WTC11 (cell line): ENCODE measurements at places on chromosomes 7 and 10. TPM values are rescaled to one million over a fixed set of nuclear protein-coding genes. Genes with fewer than 3 reads are reported as not detected.
A peak's percentile ranks its signal among the peaks of the same experiment; 100 is the strongest.

Gene ZNF488
- 7.1 to 8.7 TPM (median 8.0 TPM) in 3 replicates for total RNA-seq

Gene ABCC2
- total RNA-seq, result 0.53 to 0.87 TPM (median 0.57 TPM) in 3 replicates

DNA sequence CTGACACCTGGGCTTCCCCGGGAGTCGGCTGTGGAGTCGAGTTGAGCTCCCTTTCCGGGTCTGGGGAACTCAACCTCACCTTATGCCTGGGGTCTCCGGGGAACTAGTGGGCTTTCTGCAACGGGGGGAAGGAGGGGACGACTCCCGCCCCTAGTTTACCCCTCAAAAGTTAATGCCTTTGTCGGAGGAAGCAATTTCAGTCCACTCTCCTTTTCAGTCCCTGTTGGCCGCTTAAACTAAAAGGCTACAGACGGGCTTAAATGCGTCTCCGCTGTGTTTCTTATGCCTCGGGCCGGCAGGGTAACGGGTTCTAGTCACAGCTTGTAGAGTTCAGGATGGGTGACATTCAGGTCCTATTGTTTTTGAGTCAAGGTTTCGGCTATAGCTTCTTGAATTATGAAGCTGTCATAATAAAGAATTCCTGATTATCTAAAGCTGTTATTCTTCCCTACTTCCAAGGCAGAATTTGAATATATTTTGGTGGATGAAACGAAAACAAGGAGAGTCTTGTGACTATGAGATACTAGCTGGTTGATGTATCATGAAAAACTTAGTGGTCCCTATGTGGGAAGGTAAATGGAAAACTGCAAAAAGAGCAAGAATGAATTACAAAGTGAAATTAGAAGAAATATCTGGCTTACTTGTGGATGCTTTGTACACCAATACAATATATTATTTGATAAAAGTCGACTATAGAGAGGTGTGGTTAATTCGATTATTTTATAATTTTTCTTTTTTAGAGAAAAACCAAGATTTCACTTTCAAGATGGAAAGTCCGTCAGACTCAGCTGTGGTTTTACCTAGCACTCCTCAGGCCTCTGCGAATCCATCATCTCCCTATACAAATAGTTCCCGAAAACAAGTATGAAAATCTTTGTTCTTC is 495 bp downstream of the SFR1 start:
- no peak for DNase-seq
- H3K27me3 ChIP-seq, result no peaks in the 10 kb centered on the region; the same call in 1 of the 2 replicates
- H3K27ac ChIP-seq, result peak overlapping the region; percentile 98
- H3K4me3 ChIP-seq, result peak overlapping the region; percentile 92

- H3K27me3 ChIP-seq, result no peaks in the 10 kb centered on the region
- no peaks in the 10 kb centered on the region for H3K4me1 ChIP-seq
- no peak overlapping the region for H3K4me3 ChIP-seq
Observed at GRCh38 chr10:49488056-49488717, 50.7 kb downstream of the ERCC6 start.
